ENCODE measurements at places on chromosomes 7 and 10. TPM values are rescaled to one million over a fixed set of nuclear protein-coding genes. Genes with fewer than 3 reads are reported as not detected.

The OR2A42 gene
- not detected for total RNA-seq

- DNase-seq, result peak; percentile 45
Observed at GRCh38 chr7:152464312-152465118, 28.7 kb upstream of the KMT2C start.

The HOXA2 gene
- total RNA-seq, result not detected

- DNase-seq, result peak; percentile 33
Observed at GRCh38 chr7:77537136-77537777, at the start of gene PTPN12. Gene PTPN12, plus strand, starts transcription at chr7:77537295. Its CDS starts 252 bp downstream, at chr7:77537547.

- no peak for DNase-seq
Observed at GRCh38 chr7:26857506-26858240, 6.7 kb downstream of the SKAP2 start.

The C7orf57 gene
- total RNA-seq, result 0.56 TPM

The AKR1D1 gene
- not detected for total RNA-seq

- DNase-seq, result no peak
Observed at GRCh38 chr7:69457595-69458504, 140.4 kb upstream of the AUTS2 start.

DNA sequence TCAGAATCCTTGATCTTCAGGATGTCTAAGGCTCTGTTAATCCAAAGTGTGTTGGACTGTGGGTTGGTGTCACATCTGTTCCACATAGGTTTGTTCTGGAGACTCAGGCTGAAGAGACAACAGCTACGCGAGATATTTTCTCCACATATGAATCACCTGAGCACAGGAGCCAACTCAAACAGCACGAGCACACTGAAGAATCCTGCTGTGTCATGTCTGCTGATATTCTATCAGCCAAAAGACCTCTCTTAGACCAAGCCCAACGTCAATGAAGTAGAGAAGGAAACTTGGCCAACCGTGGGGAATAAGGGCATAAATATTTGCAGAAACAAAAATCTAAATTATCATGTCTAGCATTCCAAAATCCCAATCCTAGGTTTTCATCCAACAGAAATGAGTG, 2.7 kb upstream of the TASOR2 start:
- DNase-seq, result no peak

GRCh38 chr7:17781491-17782215, 158.6 kb downstream of the SNX13 start:
- no peak for DNase-seq

The SLC26A5 gene
- total RNA-seq, result not detected

- DNase-seq, result no peak
Observed at GRCh38 chr7:19715499-19715898, 6.7 kb upstream of the POLR1F start.

The RBP3 gene
- total RNA-seq, result not detected

- DNase-seq, result peak; percentile 40
Observed at GRCh38 chr7:23863209-23863787, 153.3 kb downstream of the STK31 start.

DNA sequence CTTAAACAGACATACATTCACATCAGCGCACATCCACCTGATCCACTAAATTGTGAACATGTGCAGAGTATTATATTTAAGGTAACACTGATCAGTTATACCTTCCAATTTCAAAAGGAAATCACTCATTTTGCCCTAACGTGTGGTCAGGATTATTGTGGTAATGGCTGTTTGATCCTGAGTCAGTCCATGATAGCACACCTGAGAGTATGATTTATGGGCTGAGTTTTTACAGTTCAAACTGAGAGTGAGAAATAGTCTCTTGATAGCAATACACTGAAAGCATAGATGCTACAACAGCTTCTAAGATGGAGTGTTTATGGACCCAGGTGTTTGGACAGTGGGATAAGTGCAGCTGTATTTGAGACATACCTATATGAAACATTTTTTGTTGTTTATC, 96.7 kb downstream of the KIF20B start:
- no peak for DNase-seq

DNA sequence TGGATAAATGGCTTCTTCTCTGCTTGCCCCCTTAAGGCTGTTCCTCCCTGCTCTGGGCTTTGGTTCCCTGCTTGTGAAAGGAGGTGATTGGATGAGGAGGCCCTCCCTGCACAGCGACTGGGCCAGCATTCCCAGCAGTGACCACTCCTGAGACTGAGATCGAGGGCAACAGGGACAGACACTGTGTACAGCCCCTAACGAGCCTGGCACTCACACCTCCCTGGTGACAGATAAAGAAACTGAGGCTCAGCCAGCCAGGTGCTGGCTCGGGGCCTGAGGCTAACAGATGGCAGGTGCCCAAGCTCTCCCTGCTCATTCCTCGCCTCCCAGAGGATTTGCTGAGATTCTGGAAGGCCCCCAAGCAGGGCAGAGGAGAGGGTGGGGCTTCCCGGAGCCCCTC, 12.0 kb upstream of the AQP1 start:
- DNase-seq, result no peak

The TAS2R41 gene
- total RNA-seq, result 0.73 TPM

DNA sequence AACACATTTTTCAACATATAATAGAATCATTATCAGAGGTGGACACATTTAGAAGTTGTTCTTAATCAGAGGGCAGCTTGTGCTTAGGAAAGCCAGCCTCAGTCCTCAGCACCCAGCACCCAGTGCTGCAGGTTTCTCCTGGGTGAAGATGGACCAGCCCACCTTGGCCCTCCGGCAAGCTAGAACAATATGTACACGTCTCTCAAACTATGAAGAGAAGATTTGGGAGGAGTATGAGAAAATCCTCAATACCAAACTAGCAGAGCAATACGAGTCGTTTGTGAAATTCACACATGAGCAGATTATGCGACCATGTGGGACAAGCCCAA, 13.5 kb upstream of the RALA start:
- DNase-seq, result no peak

GRCh38 chr7:108972004-108972403, 402.3 kb downstream of the DNAJB9 start:
- no peak for DNase-seq

The FAM131B gene
- total RNA-seq, result 0.14 TPM

DNA sequence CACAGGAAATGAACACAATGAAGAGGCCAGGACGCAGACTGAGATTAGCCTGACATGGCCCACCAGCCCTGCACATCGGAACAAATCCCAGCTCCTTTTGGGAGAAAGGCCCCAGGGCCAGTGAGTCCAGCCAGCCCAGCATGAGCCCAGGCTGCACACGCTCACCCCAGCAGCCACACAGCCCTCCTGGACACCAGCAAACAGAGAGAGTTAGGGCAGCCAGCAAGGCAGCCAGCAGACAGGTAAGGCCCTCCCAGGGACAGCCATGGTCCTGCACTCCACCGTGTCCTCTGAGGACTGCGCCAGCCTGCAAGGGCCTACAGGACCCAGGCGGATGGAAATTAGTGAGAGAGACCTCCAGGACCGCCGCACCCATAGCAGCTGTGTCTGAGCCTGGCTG, 8.1 kb upstream of the GRID1 start:
- no peak for DNase-seq

- DNase-seq, result no peak
Observed at GRCh38 chr10:123409426-123409825, 255.2 kb downstream of the BUB3 start.

DNA sequence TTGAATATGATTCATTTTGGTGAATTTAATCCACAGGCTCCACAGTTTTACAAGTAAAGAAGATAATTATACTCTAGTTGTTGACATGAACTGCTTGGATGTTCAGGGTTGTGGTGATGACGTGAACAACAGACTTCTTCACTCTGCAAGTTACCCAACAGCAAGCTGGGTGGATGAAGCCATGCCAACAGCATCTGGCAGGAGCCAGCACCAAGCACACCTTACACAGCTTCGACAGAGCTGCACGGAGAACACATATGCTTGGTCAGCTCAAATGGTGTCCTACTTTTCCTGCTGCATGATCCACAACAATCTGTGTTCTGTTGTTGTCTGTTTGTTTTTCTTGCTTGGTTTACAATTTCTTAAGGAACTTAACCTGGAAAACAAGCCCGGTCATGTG, 9.8 kb downstream of the NOD1 start:
- DNase-seq, result no peak

The ZNF107 gene
- total RNA-seq, result 12.4 TPM

DNA sequence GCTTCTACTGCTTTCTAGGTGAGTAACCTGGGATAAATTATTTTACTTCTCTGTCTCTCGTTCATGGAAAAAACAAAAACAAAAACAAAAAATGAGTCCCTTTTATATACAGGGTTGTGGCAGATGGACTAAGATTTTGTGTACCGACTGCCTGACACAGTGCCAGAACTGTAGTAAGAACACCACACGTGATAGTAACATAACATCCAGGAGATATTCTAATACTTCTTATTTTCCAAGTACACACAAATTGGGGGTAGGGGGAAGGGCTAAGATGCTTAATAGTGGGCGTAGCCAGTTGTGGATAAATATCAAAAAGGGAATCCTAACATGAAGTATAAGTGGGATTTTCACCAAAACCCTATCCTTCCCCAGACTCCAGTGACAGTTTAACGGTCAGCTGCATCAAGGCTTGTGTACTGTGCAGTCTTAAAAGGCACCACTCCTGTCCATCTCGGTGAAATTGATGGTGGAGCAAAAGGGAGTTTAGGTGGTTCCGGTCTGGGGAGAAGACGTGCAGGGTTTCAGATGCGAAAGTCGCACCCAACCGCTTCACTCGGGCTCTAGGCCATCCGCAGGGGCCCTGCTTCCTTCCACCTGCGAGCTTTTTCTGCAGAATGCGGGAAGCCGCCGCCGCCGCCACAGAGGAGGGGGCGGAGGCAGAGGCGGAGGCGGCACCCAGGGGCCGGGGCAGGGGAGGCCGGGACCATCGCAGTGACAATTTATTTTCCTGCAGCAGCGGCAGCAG, at the start of gene STAMBPL1:
TSS of gene STAMBPL1 (plus strand) at position 712 of the 748 bp plus-strand sequence. CDS start 21,464 bp downstream, outside the sequence.
- DNase-seq, result peak; percentile 62

The GIMAP7 gene
- total RNA-seq, result 48.4 TPM

The FASTK gene
- 84.2 TPM for total RNA-seq

- no peak for DNase-seq
Observed at GRCh38 chr7:73988197-73988596, 39.8 kb upstream of the ELN start.
